ENCODE measurements at places on chromosomes 7 and 10. TPM values are rescaled to one million over a fixed set of nuclear protein-coding genes. Genes with fewer than 3 reads are reported as not detected.

Gene ARMC3
- total RNA-seq, result not detected

Gene UMAD1
- total RNA-seq, result 13.1 TPM

Gene FEZF1
- not detected for total RNA-seq

Gene ZNF775
- total RNA-seq, result 3.9 TPM

Gene PAPSS2
- 0.05 TPM for total RNA-seq

Gene MBLAC1
- 1.6 TPM for total RNA-seq

Gene PKD1L1
- 0.09 TPM for total RNA-seq

Gene TBX20
- total RNA-seq, result 0.09 TPM

Gene NME8
- total RNA-seq, result not detected

Gene OR6V1
- total RNA-seq, result not detected

Gene TFEC
- not detected for total RNA-seq

Gene CLRN3
- total RNA-seq, result not detected

Gene GSTO2
- 2.1 TPM for total RNA-seq

Gene GRID1
- total RNA-seq, result not detected

All from activated CD4-positive, alpha-beta T cell treated with anti-CD3 and anti-CD28 coated beads for 36 hours (primary cell).